Stimulated activated CD4-positive, alpha-beta T cell treated with anti-CD3 and anti-CD28 coated beads, Interleukin-2, amount 100 ng/mL, for 4 hours (primary cell): ENCODE measurements at places on chromosomes 5 and 9.

GRCh38 chr9:73121375-73121935 is 30.2 kb upstream of the ANXA1 start:
- no peak for DNase-seq

- no peak for DNase-seq
These were observed 33.8 kb downstream of the TGFBI start for GRCh38 chr5:136062366-136063274.

GRCh38 chr5:123147128-123147715 is 58.2 kb downstream of the PRDM6 start:
- no peak for DNase-seq

DNA sequence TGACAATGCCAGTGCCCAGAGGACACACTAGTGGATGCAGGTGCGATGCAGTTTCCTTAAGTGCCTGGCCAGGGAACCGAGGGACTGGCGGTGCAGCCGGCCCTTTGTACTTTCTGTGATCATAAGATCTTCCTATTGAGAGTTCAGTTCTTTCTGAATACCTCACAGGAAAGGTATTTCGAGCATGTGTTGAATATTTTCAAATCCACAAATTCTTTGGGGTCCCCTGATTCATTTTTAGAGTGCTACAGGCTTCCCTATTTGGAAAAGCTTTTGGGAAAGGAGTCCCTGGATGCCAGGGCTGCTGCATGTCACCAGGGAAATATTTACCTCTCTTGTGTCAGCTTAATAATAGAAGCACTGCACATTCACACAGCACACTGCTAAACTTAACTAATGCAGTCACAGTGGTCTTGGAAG is 281.5 kb downstream of the GADD45G start:
- DNase-seq, result no peak

- no peak for DNase-seq
These were observed 34.6 kb upstream of the NEK6 start for GRCh38 chr9:124222918-124223720.

- peak; percentile 67 for DNase-seq
These were observed 2.5 kb upstream of the MSMP start for GRCh38 chr9:35756275-35757225.

- no peak for DNase-seq
These were observed 913.9 kb downstream of the TLE4 start for GRCh38 chr9:80485420-80486250.
